Stimulated activated CD4-positive, alpha-beta T cell treated with anti-CD3 and anti-CD28 coated beads, TNF-alpha, amount 100 ng/mL, for 48 hours (primary cell): ENCODE measurements at places on chromosomes 6 and 20.

GRCh38 chr20:37315452-37316110, 26.1 kb downstream of the MANBAL start:
- no peak for DNase-seq

DNA sequence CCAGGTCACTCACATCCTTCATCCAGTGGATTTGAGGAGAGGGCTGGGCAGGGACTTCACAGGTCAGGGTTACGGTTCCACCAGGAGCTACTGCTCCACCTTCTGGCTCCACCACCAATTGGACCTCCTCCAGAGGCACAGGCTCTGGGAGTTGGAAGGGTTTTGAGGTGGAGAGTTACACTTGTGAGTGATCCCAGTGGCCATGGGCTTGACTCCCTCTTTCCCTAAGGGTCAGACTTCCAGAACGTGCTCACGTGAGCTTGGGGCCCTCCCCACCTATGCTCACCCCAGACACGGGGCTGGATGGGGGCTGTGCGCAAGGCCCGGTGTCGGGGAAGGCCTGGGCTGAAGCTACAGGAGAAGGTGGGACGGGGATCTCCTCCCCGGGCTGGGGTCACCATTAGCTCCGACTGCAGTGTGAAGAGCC, 1.5 kb downstream of the AGER start:
- DNase-seq: no peak

GRCh38 chr20:51389543-51390264, 152.8 kb downstream of the NFATC2 start:
- DNase-seq: no peak

- DNase-seq: no peak
Observed at GRCh38 chr6:112245511-112246203, 8.7 kb downstream of the LAMA4 start.

GRCh38 chr20:33685328-33686099, 671 bp downstream of the E2F1 start:
- DNase-seq: peak; percentile 33

- DNase-seq: no peak
Observed at GRCh38 chr6:56104591-56104990, 142.8 kb downstream of the COL21A1 start.

- no peak for DNase-seq
Observed at GRCh38 chr6:107627969-107628368, 138.1 kb downstream of the SOBP start.

DNA sequence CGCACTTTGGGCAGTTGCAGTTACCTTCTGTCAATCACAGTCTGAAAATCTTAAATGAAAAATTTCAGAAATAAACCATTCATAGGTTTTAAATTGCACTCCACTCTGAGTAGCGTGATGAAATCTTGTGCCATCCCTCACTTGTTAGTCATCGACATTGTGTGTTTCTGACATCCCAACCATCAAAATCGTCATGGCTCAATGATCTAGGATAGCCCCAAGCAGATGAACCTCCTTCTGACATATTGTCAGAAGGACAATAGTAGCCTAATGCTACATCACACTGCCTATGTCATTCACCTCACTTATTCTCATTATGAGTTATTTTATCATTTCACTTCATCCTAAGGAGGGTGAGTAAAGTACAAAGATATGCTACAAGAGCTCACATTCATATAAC, 284.8 kb downstream of the PTPRK start:
- DNase-seq: no peak

DNA sequence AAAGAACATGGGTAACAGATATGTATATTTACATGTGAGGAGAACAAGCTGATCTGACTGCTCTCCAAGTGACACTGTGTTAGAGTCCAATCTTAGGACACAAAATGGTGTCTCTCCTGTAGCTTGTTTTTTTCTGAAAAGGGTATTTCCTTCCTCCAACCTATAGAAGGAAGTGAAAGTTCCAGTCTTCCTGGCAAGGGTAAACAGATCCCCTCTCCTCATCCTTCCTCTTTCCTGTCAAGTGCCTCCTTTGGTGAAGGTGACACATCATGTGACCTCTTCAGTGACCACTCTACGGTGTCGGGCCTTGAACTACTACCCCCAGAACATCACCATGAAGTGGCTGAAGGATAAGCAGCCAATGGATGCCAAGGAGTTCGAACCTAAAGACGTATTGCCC, 5.2 kb downstream of the HFE start:
- no peak for DNase-seq

- no peak for DNase-seq
Observed at GRCh38 chr6:97654674-97655073, 371.7 kb upstream of the MMS22L start.

DNA sequence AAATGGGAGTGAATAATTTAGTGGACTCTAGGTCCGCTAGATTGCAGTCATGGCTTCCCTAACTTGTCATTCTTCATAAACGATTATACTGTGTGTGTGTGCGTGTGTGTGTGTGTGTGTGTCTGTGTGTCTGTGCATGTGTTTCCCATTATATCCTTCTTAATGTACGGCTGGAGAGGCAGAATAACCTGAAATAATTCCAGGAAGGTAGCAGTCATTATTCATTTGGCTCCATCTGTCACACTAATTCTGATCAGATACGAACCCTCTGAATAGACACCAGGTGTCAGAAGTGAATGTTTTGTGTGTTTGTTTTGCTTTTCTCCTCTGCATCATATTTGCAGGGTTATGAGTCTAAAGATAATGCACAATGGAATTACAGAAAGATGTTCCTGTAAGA, 372.9 kb downstream of the DOK5 start:
- DNase-seq: no peak

DNA sequence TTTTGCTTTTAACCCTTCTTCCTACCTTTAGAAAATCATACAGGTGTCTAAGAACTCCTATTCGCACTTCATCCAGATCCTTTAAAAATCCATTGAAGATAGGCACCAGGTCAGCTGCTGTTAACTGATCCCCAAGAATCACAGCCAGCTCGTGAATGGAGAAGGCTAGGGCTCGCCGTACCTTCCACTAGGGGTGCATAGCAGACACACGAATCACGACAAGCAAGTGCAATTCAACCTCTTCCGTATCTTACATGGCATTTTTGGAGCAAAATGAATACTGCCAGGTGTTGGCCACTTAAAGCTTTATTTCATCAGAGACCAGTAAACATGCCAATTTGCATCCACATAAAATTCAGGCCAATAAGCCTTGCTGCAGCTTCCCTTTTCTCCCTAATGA, 10.8 kb upstream of the ANKRD60 start:
- DNase-seq: no peak

DNA sequence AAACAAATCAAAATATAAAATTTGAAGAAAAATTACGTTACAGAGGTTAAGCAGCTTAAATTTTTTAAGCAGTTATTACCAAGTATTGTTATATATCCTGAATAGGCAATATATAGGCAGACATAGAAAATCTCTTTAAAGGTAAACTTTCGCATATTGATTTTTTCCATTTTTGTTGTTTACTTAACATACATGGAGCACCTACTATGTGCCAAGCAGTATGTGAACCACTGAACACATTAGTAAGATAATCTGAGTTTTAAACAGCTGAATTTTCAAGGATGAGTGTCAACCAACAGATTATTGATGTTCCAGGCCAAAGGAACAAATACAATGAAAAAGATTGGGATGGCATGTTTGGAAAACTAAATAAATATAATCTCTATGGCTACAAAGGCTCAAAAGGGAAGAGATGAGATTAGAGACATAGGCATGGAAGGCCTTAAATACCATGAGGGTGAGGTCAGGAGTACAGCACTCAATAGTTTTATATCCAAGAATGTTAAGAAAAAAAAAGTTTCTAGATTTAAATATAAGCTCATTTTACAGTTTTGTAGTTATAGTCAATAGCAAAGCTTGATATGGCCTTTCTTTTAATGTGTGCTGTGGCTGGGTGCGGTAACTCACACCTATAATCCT, 277.5 kb downstream of the PTPRK start:
- no peak for DNase-seq
